ENCODE measurements at places on chromosomes 1 and 21.

DNA sequence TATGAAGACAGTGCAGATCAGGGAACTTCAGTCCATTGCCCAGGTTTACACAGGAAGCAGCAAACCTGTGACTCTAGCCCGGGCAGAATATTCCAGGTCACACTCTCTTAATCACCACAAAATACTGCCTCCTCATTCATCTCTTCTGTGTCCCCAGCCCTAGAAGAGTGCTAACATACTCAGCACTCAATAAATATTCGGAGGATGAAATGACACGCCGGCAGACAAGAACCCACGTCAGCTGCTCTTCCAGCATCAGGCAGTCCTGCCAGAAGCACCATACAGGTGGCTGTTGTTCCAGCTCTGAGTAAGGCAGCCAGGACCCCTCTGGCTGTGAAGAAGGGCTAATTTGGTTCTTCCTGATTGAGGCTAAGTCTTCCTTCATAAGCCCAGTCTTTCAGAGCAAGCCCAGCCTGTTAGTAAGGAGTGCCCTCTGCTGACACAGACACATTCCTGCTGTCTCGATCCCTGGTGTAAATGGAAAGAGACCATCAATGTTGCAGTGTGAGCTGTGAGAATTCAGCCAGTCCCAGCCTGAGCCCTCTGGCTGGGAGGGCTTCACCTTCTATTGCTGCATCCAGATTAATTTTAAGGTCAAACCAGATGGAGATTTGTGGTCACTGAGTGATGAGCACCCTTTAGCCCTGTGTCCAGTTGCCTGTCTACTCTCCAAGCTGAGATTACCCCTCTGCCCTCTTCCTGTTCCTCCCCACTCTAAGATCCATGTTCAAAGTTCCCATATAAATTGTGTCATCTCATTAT is 45.0 kb upstream of the KIRREL1 start:
- peak; percentile 54 for DNase-seq

GRCh38 chr1:223650465-223650864 is 15.0 kb downstream of the CAPN8 start:
- DNase-seq = no peak

DNA sequence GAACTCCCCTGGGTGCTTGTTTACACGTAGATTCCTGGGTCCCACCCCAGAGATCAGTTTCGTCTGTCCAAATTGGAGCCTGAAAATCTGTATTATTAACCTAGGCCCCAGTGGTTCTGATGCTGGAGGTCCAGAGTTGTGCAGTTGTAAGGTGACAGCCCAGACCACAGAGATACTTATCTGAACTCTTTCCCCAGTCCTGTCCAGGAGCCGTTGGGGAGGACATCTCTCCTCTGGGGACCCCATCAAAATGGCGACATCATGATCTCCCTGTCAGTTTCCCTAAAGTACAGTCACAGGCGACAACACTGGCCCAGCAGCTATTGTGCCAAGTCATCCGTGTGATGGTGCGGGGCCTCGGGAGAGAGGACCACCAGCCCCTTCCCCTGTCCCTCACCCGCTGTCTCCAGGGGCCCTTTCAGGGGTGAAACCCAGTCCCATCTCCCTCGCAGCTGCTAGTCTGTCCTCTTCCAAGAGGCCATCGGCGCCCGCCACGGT is 749 bp upstream of the EFHD2 start:
- DNase-seq = peak; percentile 89

DNA sequence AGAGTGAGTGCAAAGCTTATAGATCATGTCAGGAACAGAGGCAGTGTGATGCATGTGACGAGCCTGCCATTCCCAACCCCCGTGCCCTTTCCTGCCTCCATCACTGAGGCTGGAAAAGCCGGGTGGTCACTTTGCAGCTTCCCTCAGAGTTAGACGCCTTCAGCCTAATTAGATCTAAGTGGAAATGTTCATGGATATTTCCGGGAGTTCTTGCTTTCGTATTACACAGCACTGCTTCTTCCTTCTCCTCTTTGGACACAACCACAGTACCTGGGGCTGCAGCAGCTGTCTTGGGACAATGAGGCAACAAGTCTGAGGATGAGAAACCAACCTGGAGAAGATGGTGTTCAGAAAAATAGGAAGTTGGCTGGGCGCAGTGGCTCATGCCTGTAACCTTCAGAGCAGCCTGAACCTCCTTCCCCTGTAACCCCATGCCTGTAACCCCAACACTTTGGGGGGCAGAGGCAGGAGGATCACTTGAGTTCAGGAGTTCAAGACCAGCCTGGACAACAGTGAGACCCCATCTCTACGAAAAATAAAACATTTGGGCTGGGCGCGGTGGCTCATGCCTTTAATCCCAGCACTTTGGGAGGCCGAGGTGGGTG is 24.5 kb downstream of the SERINC2 start:
- no peak for DNase-seq

- DNase-seq = no peak
Measured at GRCh38 chr1:176885341-176885740, 279.2 kb downstream of the ASTN1 start.

DNA sequence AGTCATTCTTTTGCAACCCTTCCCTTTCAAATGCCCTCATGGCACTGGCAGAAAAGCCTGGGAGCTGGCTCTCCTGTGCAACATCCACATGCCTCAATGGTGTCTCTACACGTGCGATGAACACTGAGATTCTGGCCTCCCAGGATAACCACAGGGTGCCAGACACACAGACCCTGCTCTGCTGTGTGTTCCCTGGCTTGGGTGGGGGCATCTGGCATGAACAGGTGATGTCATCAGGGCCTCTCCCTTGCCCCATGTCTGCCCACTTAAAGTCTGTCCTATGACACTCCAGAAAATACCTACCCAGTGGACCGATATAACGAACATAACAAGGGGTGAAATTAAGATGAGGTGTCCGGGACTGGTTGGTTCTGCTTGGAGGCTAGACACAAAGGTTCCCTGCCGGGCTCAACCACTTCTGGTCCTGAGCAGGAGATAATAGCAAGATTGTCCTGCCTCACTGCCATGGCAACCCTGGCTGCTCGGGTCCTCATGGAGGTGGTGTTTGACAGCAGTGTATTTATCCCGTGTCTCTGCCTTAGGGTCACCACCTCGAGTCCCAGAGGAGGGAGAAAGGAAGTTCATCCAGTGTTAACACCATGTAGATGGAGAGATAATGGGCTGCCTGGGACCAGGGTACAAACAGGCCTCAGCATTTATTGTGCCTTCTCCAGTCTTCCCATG is 19.3 kb downstream of the INSRR start:
- no peak for DNase-seq

DNA sequence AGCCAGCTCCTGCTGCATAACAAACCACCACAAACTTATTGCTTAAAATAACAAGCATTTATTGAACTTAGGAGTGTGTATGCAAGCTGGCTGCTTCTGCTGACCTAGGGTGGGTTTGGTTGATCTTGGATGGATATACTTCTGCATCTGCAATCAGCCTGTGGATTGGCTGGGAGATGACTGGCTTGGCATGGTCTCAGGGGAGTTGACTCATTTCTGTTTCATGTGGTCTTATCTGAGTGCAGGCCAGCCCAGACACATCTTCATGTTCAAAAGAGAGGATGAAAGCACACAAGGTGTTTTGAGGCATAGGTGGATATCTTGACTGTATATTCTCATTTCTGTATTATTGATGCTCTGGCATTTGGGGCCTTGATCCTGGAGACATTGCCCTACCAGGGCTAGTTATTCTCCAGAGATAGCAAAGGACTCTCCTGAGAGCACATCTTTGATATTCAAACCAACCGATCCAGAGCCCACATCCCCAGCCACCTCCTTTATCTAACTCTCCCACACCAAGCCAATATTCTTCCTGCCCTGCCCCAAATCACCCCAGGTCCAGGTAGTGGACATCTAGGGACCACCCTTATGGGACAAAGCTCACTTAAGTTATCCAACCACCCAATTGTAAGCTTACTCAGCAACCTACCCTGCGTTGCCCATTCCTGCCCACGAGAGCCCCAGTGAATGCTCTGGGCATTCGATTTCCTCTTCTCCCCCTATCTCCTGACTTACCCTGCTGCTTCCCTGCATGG is 350.8 kb downstream of the PTPRU start:
- DNase-seq = no peak

DNA sequence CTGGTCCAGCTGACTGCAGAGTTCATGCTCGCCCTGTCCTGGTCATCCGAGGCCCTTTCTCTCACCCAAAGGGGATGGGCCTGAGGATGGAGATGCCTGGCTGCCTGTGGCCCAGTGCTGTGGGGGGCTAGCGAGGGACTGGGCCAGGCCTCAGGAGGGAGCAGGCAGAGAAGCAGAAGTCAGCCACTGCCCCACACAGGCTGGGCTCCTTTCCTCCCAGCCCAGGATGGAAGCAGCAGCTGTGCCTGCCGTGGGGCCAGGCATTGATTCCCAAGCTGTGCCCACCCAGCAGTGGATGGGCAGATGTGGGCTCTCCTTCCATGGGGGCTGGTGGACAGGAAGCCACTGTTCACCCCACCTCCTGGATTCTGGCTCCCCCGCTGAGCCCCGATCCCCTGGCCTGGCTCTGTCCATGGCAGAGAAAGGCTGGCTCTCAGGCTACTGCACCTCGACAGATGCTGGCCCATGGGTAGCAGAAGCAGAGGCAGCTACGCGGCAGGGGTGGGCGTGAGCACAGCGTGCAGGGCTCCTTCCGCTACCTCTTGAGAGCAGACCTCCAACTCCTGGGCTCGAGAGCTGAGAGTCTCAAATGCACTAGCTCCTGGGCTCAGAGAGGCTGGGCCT is 24.6 kb downstream of the RUNX3 start:
- DNase-seq = no peak

DNA sequence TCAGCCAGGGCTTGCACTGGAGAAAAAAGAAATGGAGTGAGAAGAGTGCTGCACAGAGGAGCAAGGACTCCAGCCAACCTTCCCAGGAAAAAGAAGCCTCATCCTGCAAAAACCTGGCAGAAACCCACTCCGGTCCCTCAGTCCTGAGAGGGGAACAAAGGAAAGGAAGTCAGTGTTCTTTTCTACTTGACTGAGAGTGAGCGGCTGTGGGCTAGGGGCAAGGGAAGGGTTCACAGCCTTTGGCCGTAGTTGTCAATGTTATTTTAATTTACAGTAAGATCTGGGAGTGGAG is 8.9 kb upstream of the GOLT1A start:
- DNase-seq = no peak

GRCh38 chr1:212485913-212486618 is 53.3 kb downstream of the NENF start:
- DNase-seq = peak; percentile 98

DNA sequence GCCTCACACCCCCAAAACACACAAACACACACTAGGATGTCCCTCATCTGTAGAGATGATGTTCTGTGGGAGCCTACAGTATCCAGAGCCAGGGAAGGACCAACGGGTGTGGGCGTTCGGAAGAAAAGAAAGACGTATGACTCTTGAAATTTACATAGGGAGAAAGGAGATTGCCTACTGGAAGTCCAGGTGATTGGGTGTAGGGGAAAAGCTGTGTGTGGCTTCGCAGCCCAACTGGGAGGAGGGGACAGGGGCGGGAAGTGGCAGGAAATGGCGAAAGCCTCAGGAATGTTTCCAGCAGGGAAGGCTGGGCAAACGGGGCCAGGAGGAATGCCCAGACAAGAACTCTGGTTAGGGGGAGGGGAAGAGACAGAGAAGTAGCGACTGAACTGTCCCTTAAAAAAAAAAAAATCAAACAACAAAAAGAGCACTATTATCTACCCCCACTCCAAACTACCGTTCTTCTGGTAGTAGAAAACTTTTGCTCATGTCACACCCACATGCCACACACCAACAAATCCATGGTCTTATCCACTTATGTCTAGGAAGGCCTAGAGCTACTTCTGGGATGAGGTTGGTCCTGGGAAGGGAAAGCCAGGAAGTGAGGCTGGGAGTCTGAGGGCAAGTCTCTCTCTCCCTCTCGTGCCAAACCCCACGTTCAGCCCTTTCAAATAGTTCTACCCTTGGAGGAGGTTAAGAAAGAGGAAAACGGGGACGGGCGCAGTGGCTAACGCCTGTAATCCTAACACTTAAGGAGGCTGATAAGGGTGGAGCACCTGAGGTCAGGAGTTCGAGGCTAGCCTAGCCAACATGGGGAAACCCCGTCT is 1.8 kb upstream of the CKS1B start:
- no peak for DNase-seq

- DNase-seq = no peak
Measured at GRCh38 chr1:12565094-12565965, 52.7 kb downstream of the DHRS3 start.

DNA sequence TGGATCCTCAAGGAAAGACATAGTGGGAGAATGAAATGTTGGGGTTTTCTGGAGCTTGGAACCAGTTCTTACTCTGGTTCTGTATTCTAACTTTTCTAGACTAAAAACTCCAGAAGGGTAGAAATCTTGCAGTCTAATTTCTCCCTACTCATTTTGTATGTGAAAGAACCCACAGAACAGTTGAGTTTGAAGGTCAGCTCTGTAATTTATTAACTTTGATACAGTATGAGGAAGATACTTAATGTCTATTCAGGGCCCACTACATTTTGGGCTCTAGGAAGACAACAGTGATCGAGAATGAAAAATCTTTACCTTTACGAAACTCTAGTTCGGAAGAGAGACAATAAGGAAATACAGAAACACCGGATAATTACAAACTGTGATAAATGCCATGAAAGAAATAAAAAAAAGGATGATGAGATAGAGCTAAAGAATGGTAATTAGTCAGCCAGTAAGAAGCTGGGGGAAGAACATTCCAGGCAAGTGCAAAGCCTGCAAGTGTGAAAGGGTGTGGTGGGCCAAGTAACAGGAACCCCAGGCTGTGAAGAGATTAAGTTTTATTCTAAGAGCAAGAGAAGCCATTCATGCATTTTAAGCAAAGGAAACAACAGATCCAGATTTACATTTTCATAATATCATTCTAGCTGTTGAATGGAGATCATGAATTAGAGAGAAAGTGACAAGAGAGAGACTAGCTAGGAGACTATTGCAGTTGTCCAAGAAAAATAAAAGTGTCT is 159.9 kb upstream of the HMCN1 start:
- DNase-seq = no peak

DNA sequence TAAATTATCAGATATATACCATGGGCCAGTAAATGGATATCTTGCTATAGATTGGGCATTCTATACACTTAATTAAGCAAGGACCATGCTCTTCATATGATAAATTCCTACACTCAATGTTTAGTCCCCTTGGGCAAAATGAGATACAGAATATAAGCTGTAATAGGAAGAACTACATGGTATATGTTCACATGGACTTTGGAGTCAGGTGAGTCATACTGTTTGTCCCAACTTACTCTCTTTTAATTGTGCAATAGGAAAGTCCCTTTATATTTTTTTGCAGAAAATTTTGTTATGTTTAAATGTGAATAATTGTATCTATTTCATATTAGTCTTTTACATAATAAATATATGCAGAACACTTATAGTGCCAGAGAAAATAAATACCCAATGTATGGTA is 820.2 kb upstream of the ADAMTS5 start:
- no peak for DNase-seq

- no peak for DNase-seq
Measured at GRCh38 chr1:36922593-36923426, 111.5 kb downstream of the GRIK3 start.

GRCh38 chr1:218931324-218931723 is 242.4 kb upstream of the LYPLAL1 start:
- DNase-seq = no peak

Data from CD14-positive monocyte (primary cell).